ENCODE measurements at places on chromosomes 4 and X.

- no peak for DNase-seq
Observed at GRCh38 chr4:91448668-91449330, 855.0 kb upstream of the GRID2 start.

DNA sequence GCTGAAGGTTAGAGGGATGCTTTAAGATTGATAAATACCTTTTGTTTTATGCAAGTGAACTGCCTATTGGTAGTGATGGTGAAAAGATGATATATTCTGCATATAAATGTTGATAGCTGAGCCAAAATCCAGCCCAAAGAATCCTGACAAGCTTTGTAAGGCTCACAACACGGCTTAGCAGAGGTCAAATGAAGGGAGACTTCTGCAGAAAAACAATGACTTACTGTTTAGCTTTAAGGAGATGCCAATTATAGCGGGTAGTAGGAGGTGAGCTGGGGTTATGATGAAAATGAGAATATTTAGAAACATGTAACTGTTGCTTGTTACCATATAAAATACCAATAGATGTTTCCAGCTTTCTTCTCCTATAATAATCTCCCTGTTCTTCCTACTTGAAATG lies 97.1 kb downstream of the AFF1 start:
- DNase-seq, result no peak

DNA sequence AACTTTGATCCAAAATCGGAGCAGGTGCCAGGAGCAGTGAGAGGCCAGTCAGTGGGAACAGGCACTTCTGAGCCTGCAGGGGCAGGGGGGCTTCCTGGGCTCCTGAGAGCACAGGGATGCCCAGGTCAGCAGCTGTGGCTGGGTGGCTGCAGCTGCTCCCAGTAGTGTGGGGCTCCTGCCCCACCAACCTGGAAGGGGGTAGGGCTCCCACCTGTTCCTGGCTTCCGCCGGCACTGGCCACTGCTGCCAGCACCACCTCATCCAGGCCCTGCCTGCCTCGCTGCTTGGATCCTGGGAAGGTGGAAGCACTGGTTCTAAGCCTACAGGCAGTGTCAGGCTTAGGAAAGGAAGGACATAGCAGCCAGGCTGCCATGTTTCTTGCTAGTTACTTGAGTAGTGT lies 18.6 kb downstream of the GRK4 start:
- no peak for DNase-seq

GRCh38 chr4:139866276-139866962 lies 200.8 kb downstream of the MGST2 start:
- DNase-seq, result no peak

- DNase-seq, result no peak
Observed at GRCh38 chrX:66193821-66194220, 29.8 kb downstream of the HEPH start.

Data from stimulated activated CD8-positive, alpha-beta memory T cell treated with anti-CD3 and anti-CD28 coated beads, Interleukin-7, amount 100 ng/mL, for 24 hours (primary cell).